ENCODE measurements at places on chromosomes 6 and 20. TPM values are rescaled to one million over a fixed set of nuclear protein-coding genes. Genes with fewer than 3 reads are reported as not detected.

Gene WFDC10B
- 1.9 TPM for total RNA-seq

- DNase-seq = no peak
These were observed 231.7 kb downstream of the TAF4 start for GRCh38 chr20:61833807-61834610.

DNA sequence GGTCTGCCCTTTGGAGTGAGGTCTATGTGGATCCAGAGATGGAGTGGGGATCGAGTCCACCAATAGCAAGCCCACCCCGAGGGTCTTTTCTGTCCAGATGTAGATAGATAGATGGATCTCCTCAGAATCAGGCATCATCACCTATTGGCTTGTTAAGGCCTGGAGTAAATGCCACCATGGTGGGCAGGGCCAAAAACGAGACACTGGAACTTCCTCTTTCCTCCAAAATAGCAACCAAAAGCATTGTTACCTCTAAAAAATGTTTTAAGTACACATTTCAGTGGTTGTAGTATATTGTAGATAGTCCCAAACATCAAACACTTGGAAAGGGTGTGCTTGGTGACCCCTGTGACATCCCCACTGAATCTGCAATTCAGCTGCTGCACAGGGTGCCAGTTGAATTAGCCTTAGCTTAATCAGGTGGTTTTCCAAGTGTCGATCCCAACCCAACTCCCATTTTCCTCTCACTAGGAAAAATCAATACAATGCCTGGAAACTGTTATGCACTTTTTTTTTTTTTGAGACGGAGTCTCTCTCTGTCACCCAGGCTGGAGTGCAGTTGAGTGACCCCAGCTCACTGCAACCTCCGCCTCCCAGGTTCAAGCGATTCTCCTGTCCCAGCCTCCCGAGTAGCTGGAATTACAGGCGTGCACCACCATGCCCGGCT is 35.0 kb upstream of the NELFCD start:
- no peak for DNase-seq

GRCh38 chr20:61706259-61706961 is 359.3 kb downstream of the TAF4 start:
- DNase-seq = no peak

DNA sequence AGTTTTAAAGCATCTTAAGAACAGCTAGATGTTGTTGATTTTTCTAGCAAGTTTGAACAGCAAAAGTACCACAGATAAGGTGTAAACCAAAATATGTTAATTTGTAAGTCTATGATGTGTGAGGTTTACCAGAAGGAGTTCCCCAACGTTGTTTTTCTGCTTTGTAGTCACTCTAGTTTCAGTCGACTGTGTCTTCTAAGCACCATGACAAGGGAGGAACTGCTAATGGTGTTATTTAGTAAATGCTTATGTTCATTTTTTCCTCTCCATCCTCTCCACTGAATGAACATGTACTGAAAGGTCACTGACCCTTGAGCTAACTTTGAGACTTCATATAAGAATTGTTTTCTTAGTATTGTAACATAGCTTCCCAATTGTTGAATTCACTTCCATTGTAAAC is 3.0 kb downstream of the ENPP3 start:
- DNase-seq = no peak

DNA sequence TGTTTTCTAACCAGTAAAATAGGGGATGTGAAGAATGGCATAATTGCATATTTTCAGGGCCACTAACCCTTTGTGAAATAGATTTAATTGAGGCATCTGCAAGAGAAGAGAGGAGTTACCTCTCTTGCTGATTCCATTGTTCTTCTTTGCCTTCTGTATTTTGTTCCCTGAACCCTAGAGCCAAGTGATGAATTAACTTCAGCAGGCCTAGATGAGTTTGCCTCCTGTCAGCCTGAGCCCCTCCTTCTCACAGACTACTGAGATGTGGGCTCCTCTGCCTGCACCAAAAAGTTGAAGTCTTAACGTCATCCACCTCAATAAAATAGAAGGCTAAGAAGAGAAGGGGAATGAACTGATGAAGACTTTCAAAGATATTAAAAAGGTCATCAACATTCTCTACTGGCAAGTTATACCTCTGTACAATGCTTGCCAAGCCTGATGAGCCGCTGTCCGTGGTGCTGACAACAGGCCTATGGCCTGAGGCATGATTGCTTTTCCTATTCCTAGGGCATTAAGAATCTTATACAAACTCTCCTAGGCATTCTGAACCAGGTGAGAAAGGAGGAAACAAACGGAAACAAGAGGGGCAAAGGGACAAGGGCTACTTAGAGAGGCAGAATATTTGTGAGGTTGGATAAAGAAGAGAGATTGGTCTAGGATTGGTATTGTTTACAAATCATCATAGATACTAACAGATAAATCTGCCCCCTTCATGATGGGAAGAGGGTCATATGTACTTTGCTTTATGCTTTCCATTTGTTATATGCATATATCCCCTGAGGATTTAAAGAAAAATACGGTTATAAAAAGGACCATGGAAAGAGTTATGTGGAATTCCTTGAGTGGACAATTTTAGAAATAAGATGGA is 46.8 kb downstream of the CD24 start:
- no peak for DNase-seq

Measured in ureter (tissue), 1 donor.